Activated naive CD8-positive, alpha-beta T cell treated with anti-CD3 and anti-CD28 coated beads, Interleukin-2, amount 50 U/mL, for 24 hours (primary cell): ENCODE measurements at places on chromosomes 11 and 22.
A peak's percentile ranks its signal among the peaks of the same experiment; 100 is the strongest.

DNA sequence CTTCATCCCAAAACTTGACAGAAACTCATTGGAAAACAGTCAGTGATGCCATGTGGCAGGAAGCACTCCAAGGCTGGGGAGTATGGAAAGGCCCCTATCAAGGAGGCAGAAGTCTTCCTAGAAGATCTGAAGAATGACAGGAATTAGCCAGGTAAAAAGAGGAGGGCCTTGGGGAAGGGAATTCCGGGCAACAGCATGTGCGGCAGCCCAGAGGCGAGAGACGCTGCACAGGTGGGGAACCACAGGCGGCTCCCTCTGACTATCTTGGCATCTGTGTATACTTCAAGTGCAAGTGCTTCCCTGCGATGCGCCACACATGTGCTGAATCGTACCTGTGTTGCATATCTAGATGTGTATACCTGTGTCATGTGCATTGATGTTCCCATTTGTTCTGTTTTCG lies 12.7 kb downstream of the PDE2A start:
- no peak for DNase-seq

DNA sequence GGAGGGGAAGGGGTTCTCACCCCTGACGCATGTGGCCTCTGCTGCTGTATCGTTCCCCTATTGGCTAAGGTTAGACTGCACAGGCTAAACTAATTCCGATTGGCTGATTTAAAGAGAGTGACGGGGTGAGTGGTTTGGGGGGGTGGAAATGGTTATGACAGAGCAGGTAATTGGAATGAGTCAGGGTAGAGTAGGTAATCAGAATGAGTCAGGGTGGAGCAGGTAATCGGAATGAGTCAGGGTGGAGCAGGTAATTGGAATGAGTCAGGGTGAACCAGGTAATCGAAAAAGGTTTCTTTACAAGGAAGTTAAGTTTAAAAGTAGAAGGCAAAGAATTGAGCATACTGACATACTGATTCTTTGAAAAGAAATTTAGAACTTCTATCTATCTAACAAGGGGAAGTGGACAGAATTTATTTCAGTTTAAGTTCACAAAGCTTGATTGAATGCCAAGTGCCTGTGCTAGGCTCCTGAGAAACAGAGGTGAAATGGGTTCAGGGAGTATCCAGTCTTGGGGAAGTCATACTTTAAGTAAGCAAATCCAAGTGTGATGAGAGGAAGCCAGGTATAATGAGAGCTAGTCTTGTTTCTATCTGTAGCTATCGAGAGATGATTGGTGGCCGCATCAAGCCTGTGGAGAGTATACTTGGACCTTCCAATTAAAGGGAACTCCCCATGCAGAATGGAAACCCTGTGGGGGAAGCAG lies 58.0 kb downstream of the C11orf91 start:
- no peak for DNase-seq

- DNase-seq, result peak; percentile 64
These were observed 21.7 kb upstream of the HSPA8 start for GRCh38 chr11:123083623-123084029.

DNA sequence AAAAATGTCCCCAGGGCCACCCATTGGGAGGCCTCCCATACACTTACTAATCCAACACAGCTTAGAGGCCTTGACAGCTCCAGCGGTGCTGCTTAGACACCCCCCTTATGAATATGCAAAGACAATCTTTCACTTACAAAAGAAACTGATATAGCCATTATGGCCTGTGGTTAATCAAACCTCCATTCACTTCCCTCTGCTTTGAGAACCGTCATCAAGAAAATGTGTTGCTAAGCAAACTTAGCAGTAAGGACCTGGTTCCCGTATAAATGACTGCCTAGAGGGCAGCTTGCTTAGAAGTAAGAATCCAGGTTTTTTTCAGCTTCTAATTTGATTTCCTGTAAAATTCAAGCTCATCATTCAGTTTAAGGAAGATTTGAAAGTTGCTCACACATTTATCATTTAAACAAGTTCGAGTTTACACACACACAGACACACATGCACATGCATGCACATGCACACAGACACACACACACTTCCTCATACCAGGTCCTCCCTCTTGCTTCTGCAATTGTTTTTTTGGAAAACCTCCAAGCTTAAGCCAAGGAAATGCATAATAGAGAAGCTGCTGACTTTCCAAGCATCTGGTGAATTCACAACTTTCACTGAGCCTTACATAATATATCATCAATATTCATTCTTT lies 137.7 kb upstream of the BLID start:
- no peak for DNase-seq

DNA sequence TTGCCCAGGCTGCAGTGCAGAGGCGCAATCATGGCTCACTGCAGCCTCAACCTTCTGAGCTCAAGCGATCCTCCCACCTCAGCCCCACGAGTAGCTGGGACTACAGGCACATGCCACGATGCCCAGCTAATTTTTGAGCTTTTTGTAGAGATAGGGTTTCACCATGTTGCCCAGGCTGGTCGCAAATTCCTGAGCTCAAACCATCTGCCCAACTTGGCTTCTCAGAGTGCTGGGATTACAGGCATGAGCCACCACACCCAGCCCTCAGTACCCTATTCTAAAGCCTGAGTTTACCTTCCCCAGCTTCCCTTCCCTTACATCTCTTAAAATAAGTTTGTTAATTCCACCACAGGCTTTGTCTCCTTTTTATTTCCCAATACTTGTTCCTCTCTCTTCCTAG lies 59.1 kb downstream of the AMBRA1 start:
- no peak for DNase-seq

DNA sequence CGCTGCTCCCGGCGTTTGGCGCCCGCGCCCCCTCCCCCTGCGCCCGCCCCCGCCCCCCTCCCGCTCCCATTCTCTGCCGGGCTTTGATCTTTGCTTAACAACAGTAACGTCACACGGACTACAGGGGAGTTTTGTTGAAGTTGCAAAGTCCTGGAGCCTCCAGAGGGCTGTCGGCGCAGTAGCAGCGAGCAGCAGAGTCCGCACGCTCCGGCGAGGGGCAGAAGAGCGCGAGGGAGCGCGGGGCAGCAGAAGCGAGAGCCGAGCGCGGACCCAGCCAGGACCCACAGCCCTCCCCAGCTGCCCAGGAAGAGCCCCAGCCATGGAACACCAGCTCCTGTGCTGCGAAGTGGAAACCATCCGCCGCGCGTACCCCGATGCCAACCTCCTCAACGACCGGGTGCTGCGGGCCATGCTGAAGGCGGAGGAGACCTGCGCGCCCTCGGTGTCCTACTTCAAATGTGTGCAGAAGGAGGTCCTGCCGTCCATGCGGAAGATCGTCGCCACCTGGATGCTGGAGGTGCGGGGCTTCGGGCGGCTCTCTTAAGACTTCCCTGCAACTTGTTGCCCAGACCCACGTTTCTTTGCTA lies at the start of gene CCND1:
Gene CCND1 (plus strand): TSS at position 162 of the 587 bp plus-strand sequence. CDS start 158 bp downstream, at position 320.
- DNase-seq, result peak; percentile 43

GRCh38 chr11:96260532-96260931 lies 82.5 kb downstream of the MAML2 start:
- DNase-seq, result no peak
